CD4-positive, alpha-beta T cell (primary cell): ENCODE measurements at places on chromosomes 2 and 18.

- no peak for DNase-seq
Measured at GRCh38 chr18:21242141-21242779, at the start of gene GREB1L. Gene GREB1L, plus strand, starts transcription at chr18:21242232. Its CDS starts 141,287 bp downstream, at chr18:21383519.

GRCh38 chr2:239829326-239829725 is 195.8 kb downstream of the NDUFA10 start:
- DNase-seq, result no peak

DNA sequence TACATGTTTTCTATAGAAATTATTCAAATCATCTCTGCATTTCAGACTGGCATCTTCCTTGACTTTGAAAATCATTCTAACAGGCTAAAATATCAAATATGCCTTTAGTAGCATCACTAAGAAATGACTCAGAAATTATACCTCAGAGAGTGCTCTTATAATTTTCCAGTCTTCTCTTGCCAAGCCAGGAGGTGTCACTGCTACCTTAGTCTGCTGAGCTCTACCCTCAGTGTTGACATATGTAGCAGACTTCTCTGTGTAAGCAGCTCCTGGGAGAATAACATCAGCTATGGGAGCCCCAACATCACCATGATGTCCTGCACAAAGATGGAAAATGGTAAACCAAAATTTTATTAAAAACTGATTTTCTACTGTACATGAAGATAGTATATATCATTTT is 31.6 kb downstream of the NDUFS1 start:
- DNase-seq, result no peak

GRCh38 chr2:69278366-69278765 is 108.7 kb downstream of the GFPT1 start:
- DNase-seq, result no peak

GRCh38 chr18:77124452-77124922 is 8.1 kb downstream of the MBP start:
- no peak for DNase-seq
